Stimulated activated CD4-positive, alpha-beta T cell treated with anti-CD3 and anti-CD28 coated beads, Interleukin-1b, Interleukin-23, amount 100 ng/mL, for 1 hour (primary cell): ENCODE measurements at places on chromosomes 12 and 14.

- DNase-seq = no peak
Observed at GRCh38 chr12:124469193-124469888, 98.1 kb downstream of the NCOR2 start.

GRCh38 chr14:104993808-104994591, 8.4 kb downstream of the CLBA1 start:
- DNase-seq = no peak

GRCh38 chr12:95446506-95446900, 27.4 kb upstream of the METAP2 start:
- no peak for DNase-seq

GRCh38 chr12:13073173-13073572, 29.0 kb downstream of the FAM234B start:
- no peak for DNase-seq

- no peak for DNase-seq
Observed at GRCh38 chr12:94762259-94762942, 112.0 kb upstream of the TMCC3 start.

GRCh38 chr12:42627151-42627550, 37.6 kb upstream of the PRICKLE1 start:
- no peak for DNase-seq

- no peak for DNase-seq
Observed at GRCh38 chr12:120994589-120995337, 16.4 kb downstream of the HNF1A start.

- DNase-seq = peak; percentile 0
Observed at GRCh38 chr12:7190268-7191055, 976 bp downstream of the PEX5 start.

- no peak for DNase-seq
Observed at GRCh38 chr12:26723379-26724308, 109.3 kb downstream of the ITPR2 start.

GRCh38 chr12:85072826-85073225, 36.7 kb downstream of the LRRIQ1 start:
- DNase-seq = no peak

- DNase-seq = no peak
Observed at GRCh38 chr12:109777544-109777943, 55.7 kb downstream of the TRPV4 start.

DNA sequence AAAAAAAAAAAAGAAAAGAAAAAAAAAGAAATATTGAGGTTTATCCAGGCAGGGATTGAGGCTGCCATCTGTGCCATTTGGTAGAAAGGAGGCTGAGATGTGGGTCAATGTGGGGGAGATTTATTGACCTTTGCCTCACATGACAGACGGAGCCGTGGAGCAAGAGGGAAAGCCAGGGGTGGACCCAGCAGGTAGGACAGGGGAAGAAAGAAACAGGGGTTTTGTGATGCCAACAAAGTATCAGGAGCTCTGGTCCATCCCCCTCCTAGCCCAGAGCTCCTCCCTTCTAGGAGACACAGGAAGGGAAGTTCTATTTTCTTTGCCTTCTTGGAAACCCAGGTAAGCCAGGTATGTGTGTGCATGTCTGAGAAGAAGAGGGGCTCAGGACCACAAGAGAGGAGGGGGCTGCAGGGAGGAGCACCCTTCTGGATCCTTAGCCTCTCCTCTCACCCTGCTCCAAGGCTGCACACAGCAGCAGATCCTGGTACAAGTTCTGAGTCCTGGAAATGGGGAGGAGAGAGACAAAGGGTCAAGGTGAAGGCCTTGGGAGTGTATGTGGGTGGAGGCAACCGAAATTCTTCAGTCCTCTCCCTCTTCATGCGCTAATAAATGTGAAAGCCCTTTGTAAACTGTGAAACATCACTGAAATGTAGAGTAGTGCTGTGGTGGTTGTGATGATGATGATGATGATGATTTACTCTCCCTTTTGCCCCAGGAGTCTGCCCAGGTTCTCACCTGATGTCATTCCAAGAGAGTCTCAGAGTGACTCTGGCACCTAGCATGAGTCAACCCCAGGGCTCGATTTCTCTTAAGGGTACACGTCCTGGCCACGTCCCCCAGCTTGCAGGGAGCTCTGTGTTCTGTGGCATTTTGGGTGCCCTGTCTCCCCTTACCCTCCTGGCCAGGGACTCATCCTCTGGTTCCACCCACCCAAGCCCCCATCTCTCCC, 26.3 kb downstream of the ZFP36L1 start:
- no peak for DNase-seq

- no peak for DNase-seq
Observed at GRCh38 chr12:63124778-63125177, 26.2 kb downstream of the AVPR1A start.

DNA sequence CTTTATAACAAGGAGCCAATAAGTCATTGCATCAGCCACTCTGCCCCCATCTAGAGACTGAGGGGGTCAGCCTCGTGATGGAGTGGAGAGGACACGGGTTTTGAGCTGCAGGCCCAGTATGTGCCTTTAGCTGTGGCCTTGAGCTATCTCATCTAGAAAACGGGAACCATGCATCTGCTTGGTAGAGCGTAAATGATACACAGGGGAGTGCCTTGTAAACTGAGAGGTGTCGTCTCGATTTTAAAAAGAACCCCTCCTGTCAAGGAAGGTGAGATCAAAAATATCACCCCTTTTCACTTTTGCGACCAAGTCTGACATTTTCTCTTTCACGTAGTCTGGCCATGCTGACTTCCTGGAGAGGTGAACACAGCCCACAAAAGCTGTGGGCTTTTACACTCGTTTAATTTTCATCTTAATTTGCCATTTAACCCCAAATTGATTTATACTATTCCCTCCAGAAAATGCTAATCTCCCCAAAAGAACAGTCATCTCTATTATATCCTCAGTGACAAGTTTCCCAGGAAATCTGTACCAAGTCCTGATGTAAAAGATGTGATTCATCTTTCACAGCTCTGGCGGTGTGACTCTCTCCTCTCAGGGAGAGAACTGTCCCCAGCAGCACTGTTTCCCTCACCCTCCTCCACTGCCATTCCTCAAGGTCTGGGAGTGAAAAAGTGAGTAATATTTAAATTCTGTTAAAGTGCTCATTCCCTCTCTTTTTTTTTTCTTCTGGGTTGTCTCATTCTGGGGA, 30.6 kb downstream of the VCPKMT start:
- DNase-seq = no peak

- no peak for DNase-seq
Observed at GRCh38 chr12:51108136-51108535, 24.7 kb upstream of the CSRNP2 start.

- no peak for DNase-seq
Observed at GRCh38 chr12:107759410-107759809, 1.5 kb downstream of the PRDM4 start.

DNA sequence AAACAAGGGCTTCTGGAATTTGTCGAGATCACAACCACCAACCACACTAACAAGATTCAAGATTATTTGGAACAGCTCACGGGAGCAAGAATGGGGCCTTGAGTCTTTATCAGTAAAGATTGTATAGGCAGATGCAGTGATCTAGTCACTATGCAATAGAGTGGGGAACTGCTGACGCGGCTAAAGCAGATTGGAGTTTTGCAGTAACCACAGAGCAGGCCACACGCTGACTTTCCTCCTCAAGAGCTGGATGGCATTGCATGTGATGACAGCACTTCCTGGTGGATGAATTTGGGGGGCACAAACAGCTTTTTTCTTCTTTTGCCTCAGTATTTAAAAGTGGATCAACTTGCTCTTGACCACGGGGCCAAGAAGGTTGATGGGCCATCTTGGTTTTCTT, 46.0 kb downstream of the KCNK13 start:
- no peak for DNase-seq

GRCh38 chr14:61561657-61562276, 133.5 kb upstream of the HIF1A start:
- DNase-seq = no peak

- DNase-seq = no peak
Observed at GRCh38 chr12:62129291-62129690, 130.9 kb upstream of the USP15 start.

DNA sequence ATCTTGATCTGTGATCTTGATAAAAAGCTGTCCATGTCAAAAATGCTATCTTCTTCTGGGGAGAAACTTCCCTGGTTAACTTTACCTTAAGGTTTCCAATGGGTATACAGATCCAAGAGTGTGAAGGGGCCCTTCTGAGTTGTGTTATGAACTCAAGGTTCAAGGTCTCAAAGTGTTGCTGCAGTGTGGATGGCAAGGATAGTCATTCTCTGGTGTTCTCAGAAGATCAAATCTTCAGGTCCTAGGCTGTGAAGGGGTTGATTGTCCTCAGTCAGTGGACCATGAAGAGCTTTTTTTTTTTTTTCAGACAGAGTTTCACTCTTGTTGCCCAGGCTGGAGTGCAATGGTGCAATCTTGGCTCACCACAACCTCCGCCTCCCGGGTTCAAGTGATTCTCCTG, 114.4 kb downstream of the SPTSSA start:
- DNase-seq = no peak

GRCh38 chr12:113962733-113963132, 3.4 kb downstream of the RBM19 start:
- no peak for DNase-seq

- DNase-seq = no peak
Observed at GRCh38 chr14:50070840-50071548, 45.4 kb downstream of the VCPKMT start.

GRCh38 chr12:89707703-89708564, 704 bp downstream of the ATP2B1 start:
- no peak for DNase-seq

GRCh38 chr12:52805000-52805399, 8.9 kb downstream of the KRT4 start:
- no peak for DNase-seq

GRCh38 chr12:89552376-89552775, 26.5 kb upstream of the POC1B start:
- no peak for DNase-seq

DNA sequence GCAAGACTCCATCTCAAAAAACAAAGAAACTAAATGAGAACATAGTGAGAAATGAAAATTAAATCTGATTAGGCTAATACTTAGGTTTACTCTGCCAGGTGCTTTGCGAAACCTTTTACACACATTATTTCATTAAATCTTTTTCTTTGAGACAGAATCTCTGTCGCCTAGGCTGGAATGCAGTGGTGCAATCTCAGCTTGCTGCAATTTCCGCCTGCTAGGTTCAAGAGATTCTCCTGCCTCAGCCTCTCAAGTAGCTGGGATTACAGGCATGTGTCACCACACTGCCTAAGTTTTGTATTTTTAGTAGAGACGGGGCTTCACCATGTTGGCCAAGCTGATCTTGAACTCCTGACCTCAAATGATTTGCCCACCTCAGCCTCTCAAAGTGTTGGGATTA, 21.9 kb upstream of the EEA1 start:
- DNase-seq = no peak

GRCh38 chr14:75811872-75812499, 150.9 kb downstream of the TTLL5 start:
- no peak for DNase-seq

DNA sequence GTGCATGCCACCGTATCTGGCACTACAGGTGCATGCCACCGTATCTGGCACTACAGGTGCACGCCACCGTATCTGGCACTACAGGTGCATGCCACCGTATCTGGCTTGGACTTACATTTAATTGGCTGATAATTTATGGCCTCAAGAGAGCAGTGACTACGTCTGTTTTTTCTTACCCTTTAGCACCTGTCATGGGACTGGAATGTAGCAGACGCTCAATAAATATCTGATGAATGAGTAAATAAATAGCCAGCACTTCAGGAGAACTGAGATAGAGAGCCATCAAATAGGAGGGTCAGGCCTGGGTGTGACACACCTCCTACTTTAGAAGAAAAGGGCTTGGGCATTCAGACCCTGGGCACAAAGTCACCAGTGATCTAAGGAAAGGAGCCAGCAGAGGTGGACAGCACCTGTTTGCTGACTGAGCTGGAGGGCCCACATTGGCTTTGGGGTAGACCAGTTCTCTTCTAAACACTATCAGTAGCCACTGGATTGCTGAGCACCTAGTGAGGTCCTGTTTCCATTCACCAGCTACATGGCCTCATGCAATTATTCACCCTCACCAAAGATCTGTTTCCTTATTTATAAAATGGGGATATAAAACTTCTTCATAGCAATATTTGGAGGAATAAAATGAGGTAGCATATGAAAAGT, 50.1 kb downstream of the RFX4 start:
- DNase-seq = no peak

DNA sequence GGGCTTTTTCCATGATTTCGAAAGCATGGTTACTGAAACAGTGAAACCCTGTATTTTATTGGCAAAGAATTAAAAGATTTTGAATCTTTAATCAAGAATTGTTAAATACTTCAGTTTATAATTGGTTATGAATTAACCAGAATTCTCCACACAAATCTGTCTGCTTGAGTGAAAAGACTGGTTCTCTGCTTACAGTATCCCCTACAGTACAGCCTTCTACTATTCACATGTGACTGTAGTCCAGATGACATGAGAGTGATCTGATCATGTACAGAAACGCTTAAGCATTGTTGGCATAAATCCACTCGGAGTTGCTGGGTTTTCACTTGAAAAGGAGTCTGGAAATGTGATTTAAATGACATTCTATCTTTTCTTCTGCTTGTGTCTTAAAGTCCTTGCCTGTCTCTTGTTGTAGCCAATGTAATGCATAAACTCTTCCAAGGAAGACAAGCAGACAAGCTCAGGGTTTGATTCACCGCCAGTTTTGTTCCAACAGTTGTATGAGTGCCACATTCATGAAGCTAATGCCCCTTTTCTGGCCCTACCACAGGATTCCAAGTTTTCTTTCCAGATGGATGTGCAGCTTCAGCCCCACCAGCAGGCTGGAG, 222.0 kb upstream of the LRIG3 start:
- DNase-seq = no peak

GRCh38 chr14:49464885-49465284, 121.3 kb downstream of the RPS29 start:
- no peak for DNase-seq

DNA sequence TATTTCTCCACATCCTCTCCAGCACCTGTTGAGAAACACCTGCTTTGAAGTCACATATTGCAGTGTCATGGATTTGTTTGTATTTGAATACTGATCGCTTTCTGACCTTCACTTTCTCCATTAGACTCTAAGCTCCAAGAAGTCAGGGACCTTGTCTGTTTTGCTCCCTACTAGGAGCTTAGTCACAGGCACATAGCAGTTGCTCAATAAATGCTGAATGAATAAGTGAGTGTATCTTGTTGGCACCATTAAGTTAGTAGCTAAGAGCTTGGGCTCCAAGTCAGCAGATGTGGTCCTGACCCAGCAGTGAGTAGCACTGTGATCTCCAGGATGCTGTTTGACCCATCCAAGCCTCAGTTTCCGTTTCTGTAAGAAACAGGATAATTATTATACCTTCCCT, 10.1 kb downstream of the MVK start:
- DNase-seq = no peak
